ENCODE measurements at places on chromosomes 4 and X.

DNA sequence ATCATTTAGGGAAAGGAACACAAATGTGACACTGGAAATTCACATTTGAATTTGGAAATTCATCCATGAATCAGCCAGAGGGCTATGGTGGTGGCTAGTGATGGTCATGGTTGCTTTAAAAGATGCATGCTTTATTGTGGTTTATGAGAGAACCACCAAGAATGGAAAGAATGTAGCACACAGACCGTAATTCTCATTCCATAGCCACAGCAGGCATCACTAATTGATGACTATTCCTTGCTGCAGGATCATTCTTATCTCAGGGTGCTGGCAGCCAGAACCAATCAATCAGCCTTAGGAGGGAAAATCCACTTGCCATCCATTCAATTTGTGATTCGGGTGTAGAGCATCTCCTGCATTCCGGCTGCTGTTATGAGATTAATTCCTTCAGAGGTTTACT lies 115.6 kb downstream of the DHRSX start:
- DNase-seq: no peak

DNA sequence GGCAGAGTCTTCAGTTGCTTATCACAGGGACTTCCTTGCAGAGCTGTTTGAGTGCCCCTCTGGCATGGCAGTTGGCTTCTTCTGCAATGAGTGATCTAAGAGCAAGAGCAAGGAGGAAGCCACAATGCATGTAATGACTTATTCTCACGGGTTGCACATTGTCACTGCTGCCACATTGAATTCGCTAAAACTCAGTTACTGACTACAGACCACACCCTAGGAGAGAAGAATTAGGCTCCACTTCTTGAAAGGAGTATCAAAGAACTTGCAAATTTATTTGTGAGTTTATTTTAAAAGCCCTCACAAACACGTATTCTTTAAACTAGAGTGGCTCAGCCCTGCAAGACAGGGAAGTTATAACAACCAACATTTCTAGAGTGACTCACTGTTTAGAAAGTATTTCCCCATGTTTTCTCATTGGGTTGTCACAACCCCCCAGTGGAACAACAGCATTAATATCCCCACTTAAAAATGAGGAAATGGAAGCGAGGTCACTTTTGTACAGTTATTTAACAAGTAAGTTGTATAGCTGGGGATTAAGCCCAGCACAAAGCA lies 32.4 kb upstream of the RBPJ start:
- no peak for DNase-seq

DNA sequence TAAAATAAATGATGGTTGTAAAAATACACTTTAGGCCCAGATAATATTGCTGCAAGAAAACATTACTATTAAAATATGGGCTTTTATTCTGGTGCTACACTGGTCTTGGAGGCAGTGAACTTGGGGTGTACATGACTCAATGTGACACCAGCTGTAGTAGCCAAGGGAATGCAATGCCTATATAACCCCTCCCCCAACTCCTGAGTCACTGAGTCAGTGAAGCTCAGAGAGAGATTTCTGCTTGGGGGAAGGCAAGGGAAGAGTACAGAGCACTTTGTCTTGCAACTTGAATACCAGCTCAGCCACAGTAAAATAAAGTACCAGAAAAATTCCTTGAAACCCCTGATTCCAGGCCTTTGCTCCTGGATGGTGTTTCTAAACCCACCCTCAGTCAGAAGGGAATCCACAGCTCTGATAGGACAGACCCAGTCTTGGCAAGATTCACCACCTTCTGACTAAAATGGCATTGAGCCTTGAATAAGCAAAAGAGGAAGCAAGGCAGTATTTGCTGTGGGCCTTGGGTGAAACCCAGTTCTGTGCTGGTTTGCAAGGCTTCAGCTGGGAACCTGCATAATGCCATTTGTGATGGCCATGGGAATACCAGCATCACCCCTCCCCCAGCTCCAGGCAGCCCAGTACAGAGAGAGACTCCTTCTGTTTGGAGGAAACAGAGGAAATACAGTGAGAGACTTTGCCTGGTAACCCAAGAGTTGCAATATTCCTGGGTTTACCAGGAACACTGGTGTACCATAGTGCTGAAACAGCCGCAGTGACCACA lies 209.9 kb downstream of the IQCM start:
- DNase-seq: no peak

DNA sequence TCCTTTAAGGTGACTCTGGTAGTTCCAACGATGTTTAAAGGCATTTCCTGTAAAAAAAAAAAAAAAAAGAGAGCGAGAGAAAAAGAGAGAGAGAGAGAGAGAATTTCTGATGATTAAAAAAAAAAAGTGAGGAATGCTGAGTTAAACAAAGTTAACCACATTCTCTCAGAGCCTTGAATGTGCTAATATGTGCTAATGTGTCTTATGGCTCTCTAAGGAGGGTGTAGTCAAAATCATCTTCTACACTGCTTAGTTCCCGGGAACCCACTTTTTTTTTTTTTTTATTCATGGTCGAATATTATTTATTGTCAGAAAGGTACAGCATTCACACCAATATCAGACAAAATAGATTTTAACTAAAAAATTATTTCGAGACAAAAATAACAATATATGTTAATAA lies 111.7 kb downstream of the SNCA start:
- DNase-seq: no peak

GRCh38 chr4:9880406-9881197 lies 99.2 kb downstream of the DRD5 start:
- no peak for DNase-seq
